AG09309 (cell line): ENCODE measurements at places on chromosomes 13 and 19.

- no peak for DNase-seq
Observed at GRCh38 chr13:96821971-96822370, 172.3 kb downstream of the OXGR1 start.

GRCh38 chr13:30463787-30464495, 1.8 kb downstream of the HMGB1 start:
- DNase-seq: no peak

- DNase-seq: no peak
Observed at GRCh38 chr19:7868326-7868670, 5.9 kb downstream of the PRR36 start.

GRCh38 chr13:44158881-44159632, 214.6 kb upstream of the SERP2 start:
- DNase-seq: no peak

DNA sequence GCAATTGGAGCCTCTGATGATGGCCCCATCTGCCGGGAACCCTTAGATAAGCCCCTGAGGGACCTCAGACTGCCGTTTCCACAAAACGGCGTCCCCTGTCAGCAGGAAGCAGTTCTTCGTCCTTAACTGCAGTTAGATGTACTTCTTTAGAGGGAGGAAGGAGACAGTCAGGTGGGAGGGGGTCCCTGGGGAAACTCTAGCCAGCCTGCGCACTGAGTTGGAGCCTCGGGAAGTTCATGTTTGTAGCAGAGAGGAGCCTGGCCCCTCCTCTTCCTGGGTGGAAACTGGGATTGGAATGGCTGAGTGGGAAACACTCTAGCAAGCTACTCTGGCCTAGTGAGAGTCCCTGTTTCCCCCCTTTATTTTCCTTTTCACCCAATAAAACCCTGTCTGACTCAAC, 612.4 kb downstream of the PCDH9 start:
- DNase-seq: no peak

- no peak for DNase-seq
Observed at GRCh38 chr13:62473190-62473943, 1057.7 kb upstream of the PCDH20 start.

GRCh38 chr13:112905086-112905485, 63.9 kb upstream of the MCF2L start:
- DNase-seq: no peak

DNA sequence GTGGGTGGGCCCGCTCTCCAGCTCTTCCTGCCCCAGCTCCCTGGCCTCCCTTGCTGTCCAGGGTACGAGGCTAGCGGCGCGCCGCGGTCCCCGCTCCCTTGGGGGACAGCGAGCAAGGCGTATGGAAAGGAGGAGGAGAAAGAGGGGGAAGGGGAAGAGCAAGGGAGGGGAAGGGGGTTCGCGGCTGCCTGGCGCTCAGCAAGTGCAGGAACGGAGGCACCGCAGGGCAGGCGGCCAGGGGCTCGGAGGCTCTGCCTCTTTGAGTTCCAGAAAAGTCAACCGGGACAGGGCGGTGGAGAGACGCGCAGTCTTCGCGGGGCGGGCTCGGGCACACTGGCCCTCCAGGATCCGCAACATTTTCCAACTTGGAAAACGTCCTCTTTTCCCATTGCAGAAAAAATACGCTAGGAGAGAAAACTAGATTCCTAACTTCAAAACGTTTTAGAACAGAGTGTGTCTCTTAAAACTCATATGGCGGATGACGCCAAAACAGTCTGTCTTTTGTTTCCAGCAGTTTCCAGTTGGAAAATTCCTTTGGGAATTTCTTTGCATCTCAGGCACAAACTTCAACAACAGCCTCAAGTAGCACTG, 23.1 kb upstream of the TNFRSF19 start:
- DNase-seq: no peak

DNA sequence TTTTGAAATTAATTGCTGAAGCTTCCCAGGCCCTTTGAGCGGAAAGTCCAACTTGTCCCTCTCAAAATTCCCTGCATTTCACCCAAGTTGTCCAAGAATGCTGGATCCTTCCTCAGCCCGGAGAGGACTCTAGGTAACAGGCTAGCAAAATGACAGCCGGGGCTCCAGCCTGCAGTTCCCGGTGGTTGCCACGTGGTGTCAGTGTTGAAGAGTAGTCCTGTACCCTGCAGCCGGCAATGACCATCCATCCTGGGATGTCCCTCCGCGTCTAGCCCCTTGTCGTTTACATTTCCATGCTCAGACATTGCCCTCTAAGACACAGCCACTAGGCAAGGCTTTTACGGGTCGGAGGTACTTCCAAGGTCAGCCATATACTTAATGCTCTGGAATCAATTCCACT, 31.4 kb upstream of the MTIF3 start:
- DNase-seq: no peak

- DNase-seq: no peak
Observed at GRCh38 chr19:3026768-3027167, 2.3 kb downstream of the TLE2 start.

DNA sequence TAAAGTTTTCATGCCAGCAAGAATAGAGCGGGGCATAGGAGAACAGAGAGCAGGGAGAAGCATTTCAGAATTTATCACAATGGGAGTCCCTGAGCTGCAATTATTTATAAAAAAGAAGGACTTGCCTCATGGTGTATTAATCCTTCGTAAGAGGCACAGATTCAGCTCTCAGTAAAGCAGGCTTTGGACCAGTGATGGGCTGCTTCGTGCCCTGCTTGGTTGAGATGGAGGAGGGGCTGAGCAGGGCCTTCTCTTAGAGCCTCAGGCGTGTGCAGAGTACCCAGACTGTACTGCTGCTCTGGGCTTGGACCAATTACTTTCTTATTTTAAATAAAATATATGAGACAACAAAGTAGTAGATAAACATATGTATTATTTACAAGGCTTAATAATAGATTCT, 265.7 kb upstream of the SLC10A2 start:
- no peak for DNase-seq

DNA sequence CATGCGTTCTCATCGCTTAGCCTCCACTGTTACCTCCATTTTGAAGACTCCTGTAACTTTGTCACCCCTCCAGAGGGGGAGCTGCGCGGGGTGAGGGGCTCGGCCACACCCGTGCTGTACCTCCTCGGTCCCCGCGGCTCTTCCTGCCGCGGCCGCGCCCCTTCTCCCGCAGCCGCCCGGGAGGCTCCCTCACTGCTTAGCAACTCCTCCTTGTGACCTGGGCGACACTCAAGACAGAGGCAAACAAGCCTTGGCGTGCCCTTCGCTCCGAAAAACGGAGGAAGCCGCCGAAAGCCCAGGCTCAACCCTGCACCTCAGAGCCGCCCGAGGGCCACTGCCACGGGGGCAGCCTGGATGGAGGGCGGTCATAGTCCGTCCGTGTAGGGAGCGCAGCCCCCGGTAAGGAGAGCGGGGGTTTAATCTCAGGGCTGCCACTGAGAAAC, 494.3 kb downstream of the FOXO1 start:
- no peak for DNase-seq

DNA sequence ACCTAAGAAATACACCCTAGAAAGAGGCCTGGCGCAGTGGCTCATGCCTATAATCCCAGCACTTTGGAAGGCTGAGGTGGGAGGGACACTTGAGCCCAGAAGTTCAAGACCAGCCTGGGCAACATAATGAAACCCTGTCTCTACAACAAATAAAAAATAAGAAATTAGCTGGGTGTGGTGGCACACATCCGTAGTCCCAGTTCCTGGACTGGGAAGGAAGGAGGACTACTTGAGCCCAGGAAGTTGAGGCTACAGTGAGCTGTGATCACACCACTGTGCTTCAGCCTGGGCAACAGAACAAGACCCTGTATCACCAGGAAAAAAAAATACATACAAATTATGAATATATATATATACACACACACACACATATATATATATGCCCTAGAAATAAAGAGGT, 42.7 kb downstream of the PHF11 start:
- no peak for DNase-seq

GRCh38 chr19:29545866-29546582, 20.2 kb downstream of the VSTM2B start:
- DNase-seq: no peak

- no peak for DNase-seq
Observed at GRCh38 chr13:46647512-46648065, 94.6 kb downstream of the LRCH1 start.

DNA sequence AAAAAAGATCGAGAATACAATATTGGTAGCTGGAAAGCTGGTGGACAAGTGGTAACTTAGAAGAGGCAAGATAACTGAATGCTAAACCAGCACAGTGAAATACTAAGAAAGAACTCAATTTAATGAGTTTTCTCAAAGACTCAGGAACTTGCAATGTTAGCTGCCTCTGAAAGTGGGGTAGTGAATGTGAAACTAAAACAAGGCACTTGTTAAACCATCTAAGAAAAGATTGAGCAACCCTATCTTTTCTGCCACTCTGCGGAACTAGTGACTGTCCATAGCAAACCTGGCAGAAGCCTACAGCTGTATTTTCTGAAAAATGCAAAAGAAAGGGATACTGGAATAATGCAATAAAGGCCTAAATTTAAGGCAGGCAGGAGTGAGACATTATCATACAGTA, 1574.4 kb upstream of the PRR20A start:
- no peak for DNase-seq

DNA sequence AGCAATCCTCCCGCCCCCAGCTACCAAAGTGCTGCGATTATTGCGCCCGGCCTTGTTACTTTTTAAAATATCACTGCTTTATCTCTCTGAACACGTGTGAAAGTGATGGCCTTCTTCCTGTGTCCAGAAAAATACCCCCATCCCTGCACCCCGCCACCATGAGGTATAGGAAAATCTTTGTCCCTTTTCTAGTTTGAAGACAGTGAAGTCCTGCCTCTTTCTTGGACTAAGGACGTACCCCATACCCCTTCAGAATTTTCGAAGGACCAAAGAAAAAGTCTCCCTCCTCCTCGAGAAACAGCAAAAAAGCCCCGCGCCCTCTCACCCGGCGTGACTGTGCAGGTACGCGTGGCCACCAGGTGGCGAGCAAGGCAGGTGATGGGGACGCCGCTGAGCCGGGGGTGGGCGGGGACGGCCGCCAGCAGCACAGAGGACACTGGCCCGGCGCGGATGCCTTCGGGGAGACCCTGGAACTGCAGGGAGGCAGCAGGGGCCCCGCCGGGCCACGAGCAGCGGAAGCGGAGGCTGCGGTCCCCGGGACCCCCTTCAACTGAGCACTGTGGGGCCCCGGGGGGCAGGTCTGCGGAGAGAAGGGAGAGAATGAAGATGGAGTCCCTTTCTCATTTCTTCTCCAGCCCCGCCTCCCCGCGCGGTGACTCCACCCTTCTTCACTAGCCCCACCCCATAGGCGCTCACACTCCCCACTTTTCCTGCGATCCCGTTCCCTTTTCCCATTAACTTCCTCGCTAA, 3.2 kb downstream of the VSIG10L start:
- DNase-seq: no peak

DNA sequence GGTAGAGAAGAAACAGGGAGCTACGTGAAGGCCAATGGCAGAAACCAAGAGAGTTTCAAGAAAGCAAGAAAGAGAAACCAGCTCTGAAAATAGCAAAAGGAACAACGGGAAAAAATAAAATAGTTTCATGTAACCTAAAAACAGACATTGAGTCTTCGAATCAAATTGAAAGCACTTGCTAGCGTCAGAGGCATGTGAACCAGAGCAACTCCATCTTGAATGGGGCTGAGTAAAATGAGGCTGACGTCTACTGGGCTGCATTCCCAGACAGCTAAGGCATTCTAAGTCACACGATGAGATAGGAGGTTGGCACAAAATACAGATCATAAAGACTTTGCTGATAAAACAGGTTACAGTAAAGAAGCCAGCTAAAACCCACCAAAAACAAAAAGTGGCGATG, 7.3 kb upstream of the PMIS2 start:
- DNase-seq: no peak

GRCh38 chr19:566844-567243, 5.6 kb upstream of the BSG start:
- DNase-seq: no peak

DNA sequence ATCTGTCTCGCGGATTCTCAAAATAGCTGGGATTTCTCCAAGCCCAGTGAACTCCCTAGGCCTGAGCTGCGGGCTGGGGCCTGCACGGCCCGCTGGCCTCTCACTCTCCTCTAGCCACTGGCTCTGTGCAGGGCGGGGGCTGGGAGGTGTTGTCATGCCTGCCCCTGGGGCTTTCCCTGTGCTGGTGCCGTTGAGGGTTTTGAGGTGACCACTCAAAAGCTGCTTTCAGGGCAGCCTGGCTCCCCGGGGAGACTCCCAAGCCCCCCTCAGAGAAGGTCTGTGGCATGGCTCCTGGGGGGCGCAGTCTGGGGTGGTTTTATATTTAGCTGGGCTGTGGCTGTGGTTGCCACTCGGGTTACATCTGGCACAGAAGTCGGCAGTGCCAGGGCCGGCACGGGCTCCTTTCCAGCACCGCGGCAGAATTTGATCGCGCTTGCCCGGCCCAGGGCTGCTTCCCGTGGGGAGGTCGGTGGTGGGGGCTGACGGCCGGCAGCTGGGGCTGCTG, 10.0 kb downstream of the NDUFB7 start:
- no peak for DNase-seq

GRCh38 chr13:71242201-71242600, 624.8 kb downstream of the DACH1 start:
- no peak for DNase-seq

DNA sequence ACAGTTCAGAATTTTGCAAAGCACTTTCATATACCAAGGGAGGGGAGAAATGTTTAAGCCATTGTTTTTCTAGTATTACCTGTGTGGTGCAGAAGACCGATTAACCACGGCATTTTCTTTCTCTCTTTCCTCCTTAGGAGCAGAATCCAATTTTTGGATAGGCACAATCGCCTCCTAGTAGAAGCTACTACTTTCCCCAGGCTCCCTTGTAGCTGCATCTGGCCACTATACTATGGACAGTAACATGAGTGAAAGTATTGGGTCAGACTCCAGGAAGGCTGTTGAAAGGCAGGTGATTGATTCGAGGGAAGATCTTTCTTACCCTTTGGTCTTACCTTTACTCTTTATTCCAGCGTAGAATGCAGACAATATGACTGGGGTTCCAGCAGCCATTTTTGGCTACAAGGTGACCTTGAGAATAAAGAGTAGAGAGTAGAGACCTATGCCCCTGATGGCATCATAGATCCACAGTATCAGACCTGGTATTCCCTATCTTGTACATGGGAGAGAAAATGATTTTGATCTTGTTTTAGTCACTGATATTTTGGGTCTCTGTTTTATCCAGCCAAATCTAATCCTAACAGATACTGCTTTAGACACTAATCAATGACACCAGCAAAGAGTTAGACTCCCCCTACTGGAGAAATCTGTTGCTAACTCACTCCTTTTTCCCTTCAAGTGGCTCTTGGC, 77.0 kb downstream of the LRRC63 start:
- DNase-seq: no peak
